Foreskin keratinocyte (primary cell): ENCODE measurements at places on chromosomes 3 and 15.

GRCh38 chr15:61243983-61244593 is 15.0 kb upstream of the RORA start:
- DNase-seq = no peak

- no peak for DNase-seq
These were observed 3.1 kb downstream of the ABTB1 start for GRCh38 chr3:127675651-127676391.

- DNase-seq = no peak
These were observed 520 bp downstream of the MESD start for GRCh38 chr15:80989081-80989517.

GRCh38 chr15:35926007-35926380 is 380.0 kb upstream of the DPH6 start:
- DNase-seq = peak; percentile 39

DNA sequence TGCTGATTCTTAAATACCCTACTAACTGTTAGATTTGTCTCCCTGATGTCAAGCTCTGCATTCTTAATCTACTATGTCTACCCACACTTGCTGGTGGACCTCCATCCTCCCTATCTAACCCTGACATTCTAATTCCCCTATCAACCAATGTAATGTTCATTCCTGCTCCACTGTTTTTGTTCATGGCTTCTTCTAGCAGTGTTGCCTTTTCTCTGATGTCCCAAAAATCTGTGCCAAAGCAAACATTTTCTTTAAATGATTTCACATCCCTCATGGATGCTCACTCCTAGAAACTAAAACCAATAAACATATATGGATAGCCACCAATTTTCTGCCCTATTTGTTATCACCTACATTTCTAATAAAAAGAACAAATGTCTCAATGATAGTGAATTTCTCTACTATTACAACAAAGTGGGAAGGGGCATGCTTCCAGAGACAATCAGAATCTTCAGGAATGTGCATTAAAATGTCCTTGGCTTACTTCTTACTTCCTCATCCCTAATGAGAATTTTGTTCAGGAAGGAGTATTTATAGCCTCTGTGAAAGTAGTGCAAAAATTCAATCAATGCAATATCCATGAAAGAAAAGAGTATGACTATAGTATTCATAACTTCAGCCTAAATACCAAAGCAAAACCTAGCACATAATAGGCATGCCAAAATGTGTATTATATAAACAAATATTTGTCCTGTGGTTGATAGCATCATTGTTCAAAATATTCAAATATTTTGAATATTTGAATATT is 273.3 kb downstream of the ZNF385D start:
- DNase-seq = no peak

GRCh38 chr3:114650808-114651207 is 357.0 kb downstream of the TIGIT start:
- peak; percentile 41 for DNase-seq

DNA sequence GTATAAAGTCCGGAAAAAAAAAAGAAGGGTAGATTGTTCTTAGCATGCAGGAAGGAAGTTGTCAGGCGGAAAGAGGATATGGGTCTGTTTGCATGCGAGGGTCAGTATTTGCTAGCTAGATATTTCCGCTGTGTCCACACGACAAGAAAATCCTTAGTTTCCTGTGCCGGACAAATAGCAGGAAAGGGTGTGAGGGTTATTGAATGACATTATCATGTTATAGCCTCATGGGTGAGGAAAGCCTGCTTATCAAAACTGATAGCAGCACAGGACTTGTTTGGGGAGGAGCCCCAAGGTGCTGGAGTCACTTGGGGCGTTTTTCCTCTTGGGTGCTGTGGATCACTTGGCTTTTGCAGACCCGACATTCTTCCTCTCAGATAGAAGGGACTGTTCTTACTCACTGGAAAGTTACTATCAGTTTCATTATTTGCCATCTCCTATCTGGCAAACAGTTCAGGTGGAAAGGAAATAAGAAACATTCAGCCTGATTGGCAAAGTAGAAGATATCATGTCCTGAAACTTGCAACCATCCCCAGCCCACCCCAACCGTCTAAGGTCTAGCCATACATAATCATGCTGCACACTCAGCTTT is 127.2 kb upstream of the DPH6 start:
- no peak for DNase-seq

- no peak for DNase-seq
These were observed 14.1 kb downstream of the KCNMB3 start for GRCh38 chr3:179236669-179237301.

DNA sequence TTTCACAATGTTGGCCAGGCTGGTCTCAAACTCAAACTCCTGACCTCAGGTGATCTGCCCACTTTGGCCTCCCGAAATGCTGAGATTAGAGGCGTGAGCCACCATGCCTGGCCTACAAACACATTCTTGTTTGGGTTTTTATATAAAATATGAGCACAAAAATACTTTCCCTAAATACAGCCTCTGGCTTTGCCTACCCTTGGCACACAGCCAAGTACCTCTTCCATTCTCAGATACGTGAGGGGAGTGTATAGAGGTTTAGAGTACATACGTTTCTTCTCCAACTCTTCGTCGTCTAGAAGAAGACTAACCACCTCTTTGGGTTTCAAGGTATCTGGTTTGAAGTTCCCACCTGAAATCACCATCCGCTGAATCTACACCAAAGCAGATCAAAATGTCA is 33.5 kb downstream of the CHAC1 start:
- no peak for DNase-seq

GRCh38 chr3:30578479-30578878 is 27.9 kb upstream of the TGFBR2 start:
- DNase-seq = no peak

GRCh38 chr3:128153156-128154041 is at the start of gene EEFSEC:
Gene EEFSEC, plus strand, starts transcription at chr3:128153481. Its CDS starts 27 bp downstream, at chr3:128153508.
- peak; percentile 58 for DNase-seq

DNA sequence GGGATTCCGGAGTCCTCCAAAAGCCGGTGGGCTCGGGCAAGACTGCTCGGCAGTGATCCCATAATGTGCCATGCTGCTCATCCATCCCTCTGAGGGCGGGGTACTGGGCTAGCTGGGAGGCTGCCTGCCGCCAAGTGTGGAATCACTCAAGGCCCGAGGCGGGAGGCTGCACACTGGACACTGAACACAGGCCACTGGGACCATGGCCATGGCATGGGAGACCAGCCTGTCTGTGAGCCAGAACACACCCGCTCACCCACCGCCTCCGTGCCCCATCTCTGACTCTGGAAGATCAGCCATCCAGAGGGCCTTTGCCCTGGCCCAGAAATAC is 1.4 kb downstream of the C3orf22 start:
- DNase-seq = no peak

- no peak for DNase-seq
These were observed 36.1 kb downstream of the LIPC start for GRCh38 chr15:58467722-58468423.

- DNase-seq = no peak
These were observed 35.7 kb upstream of the GSK3B start for GRCh38 chr3:120129718-120130513.

DNA sequence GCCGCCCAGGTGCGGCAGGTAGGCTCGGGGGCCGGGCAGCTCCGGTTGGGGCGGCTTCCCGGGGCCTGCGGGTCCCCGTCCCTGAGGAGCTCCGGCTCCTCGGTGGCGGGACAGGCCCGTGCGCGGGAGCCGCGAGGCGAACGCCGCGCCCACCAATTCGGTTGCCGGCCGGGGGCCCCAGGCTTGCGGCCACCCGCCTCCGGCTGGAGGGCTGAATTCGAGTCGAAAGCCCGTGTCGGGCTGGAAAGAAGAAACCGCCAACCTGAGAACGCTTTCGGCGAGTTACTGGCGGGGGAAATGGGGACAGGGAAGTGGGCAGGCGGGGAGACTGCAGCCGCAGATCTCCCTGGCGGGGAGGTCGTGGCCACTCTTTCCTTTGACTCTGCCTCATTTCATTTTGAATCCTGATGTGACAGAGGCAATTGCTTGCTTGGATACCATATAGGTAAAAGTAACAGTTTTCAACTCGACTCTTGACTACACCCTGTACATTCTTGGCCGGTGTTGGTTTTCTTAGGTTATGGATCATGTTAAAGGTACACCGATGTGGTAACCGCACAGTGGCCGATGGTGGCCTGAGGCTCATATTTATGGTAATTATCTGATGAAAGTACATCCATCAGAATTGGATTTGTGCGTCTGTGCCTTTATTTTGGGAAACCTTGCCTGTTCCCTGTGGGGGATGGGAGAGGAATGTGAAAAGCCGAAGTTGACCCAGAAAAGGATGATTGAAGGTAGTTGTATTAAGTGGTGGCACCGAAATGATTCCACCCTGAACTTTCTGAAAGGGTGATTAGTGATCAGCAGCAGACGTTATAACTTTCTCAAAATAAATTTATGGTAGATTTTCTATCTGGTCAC is 1.7 kb downstream of the B3GNT5 start:
- DNase-seq = peak; percentile 32

DNA sequence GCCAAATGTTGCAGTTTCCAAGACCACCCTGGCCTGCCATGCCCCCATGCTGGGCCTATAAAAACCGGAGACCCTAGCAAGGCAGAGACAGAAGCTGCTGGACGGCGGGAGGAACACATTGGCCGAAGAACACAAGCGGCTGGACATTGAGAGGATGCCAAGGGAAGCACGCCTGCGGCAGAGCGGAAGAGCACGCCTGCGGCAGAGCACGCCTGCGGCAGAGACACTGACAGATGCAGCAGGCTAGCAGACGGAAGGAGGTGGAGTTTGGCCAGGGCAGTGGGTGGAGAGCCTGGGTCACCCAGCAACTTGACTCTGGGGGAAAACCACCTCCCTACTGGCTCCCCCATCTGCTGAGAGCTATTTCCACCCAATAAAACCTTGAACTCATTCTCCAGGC is 322.3 kb upstream of the TBL1XR1 start:
- no peak for DNase-seq

DNA sequence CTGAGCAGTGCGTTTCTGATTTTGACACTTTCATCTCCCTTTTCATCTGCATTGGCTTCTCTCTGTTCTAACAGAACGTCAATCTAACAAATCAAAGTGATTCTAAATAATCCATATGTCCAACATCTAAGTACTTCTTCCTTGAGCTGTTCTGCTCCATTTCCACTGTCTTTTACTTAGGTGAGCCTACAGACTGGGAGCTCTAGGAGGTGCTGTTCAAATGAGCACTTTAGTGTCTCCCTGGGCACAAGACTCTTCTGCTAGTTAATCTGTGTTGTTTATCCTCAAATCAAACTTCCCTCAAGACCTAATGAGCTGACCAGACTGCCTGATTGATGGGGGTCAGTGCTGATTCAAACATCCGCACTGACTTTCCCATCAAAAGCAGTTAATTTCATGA is 408.1 kb downstream of the WDR72 start:
- no peak for DNase-seq

GRCh38 chr3:61221759-61222362 is 29.4 kb downstream of the FHIT start:
- DNase-seq = no peak

DNA sequence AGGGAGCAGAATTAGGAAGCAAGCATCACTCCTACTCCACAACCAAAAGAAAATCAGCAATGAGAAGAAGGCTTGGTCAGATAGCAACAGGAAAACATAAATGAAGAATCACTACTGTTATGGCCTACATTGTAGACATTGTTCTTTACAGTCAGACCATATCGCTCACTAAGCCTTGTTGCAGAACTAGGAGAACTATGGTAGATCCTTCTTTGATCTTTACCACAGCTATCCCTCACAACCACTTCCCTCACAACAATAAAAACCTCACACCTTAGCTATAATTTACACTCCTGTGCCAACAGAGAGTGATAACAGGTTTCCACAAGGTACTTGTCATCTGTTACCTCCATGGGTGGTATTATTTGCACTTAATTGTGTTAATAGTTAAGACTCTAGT is 126.6 kb downstream of the WDR76 start:
- DNase-seq = no peak

GRCh38 chr3:128149650-128150049 is 3.6 kb upstream of the EEFSEC start:
- DNase-seq = no peak

GRCh38 chr15:57281321-57281720 is 95.0 kb upstream of the CGNL1 start:
- no peak for DNase-seq

GRCh38 chr15:28987337-28987736 is 101.6 kb downstream of the APBA2 start:
- DNase-seq = no peak

DNA sequence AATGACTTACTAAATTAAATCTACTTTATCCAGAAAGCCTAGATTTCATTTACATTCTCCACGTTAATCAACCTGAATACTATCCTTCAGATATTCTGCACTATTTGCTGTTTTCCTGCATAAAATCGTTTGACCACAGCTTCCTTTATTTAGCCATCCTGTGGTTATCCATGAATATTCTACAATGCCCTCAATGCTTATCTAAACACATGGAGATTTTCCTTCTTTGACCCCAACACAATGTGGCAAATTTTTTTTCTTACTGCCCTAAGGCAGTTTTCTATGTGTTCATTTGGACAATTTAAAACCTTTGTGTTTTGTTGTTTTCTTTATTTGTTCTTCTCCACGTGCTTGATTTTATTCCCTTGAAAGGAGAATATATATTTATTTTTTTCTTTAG is 495.5 kb upstream of the ROBO1 start:
- no peak for DNase-seq

DNA sequence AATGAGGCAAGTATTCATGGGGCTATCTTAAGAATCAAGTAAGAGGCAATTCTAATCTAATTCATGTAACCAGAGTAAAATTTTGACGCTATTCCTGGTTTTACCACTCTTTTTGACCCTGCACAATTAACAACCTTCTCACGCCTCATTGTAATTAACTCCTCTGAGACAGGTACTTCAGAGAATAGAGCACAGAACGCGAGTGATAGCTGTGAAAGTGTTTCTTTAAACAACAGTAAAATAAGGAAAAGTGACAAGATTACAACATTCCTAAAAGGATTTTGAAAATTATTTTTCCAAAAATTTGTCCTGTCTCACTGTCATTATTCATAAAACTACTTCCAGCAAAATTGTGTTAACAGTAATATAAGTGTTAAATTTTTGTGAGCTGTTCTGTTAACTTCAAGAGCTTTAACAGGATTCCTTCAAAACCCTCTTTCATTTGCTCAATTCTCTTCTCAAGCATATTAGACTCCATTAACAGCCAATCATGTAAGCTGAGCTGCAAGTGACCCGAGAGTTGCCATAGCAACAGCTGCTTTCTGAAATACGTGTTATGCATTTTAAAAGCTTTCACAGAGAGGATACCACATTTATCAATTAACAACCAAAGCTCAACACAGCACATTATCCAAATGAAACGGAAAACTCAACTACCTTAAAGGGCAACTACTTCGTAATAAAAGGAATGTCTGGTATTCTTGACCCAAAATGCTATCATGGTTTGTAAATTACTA is 93.1 kb downstream of the STAG1 start:
- DNase-seq = no peak

DNA sequence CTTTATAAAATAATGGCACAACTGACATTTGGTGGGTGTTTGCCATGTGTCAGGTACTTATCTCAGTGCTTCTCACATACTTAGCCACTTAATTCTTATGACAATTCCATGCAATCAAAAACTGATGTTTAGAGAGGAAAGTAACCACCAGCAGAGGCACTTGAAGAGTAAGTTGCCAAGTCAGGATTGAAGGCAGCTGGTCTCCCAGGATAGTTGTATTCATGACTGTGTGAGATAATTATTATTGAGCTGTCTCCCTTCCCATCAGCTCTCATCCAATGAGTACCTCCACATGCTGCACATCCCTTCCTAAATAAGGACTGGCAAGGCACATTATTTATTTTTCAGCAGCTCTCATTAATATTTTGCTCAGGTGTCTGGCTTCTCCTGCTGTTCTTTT is 4.8 kb downstream of the VEPH1 start:
- no peak for DNase-seq
